ENCODE measurements at places on chromosomes 3 and 15.

DNA sequence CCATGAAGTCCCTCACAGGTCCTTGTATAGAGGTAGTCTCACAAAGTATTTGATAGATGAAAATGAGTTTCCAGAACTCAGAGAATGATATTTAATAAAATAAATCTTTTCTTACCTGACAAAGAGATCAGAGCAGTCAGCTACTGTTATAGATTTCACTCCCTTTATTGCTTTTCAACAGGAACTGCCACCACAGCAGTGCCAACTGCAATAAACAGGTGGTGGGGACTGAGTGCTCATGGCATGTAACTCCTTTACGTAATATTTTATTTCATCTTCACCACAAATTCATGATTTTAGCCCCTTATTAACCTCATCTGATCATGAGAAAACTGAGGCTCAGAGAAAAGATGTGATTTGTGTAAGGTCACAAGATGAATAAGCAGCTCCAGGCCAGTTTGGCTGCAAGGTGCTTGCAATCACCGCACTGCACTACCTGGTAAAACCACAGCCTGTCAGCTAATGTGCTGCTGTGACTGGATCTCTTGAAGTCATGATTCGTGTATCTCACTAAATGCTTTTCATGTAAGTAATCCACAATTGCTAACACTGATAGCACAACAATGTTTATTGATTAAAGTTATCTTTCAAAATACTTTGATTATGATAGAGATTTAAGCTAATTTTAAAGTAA, 78.8 kb downstream of the WNT5A start:
- DNase-seq, result no peak

GRCh38 chr3:188853856-188854771, 317.7 kb upstream of the TPRG1 start:
- DNase-seq, result no peak

GRCh38 chr3:52528586-52529375, 4.9 kb downstream of the NT5DC2 start:
- no peak for DNase-seq

DNA sequence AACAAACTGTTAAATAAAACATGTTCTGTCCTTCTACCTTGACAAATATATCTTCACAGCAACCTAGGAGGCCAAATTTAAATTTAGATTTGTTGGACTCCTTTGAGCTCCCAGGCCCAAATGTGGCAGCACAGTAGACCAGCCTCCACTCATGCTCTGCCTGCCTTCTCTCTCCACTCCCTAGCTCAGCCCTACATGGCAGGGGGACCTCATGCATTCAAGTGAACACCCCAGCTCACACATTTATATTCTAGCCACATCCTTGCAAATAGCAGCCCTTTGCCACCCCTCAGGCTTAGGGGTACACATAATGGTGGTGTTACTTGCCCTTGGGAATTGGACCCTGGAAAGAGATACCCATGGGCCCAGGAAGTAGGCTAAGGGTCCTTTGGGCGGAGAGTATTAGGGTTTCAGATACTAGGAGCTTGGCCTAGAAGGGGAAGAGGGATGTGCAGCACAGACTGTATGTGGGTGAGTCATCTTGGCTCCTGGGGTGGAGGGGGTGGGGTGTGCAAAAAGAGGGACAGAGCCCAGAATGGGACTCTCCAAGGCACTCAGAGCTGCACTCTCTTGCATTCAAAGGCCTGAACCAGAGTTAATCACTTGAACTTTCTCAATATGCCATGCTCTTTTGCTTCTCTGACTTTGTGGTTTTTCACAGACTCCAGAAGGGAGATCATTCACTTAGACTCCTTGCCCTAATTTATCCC, 268.4 kb upstream of the ROPN1 start:
- DNase-seq, result no peak

DNA sequence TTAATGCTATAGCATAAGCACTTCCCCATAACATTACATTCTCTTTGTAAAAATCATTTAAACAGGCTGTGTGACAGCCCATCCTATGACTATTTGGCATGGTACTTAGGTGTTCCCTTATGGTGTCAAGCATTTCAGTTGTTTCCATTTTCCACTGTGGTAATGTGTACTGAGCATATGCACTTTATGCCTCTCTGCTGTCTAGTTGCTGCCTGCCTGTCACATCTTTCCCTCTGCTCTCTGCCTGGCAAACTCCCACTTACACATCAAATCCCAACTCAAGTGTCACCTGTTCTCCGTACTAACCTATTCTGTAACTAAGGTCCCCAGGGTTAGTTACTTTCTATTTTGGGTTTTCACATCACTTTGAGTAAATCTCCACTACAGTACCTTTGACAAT, 84.4 kb upstream of the STRIT1 start:
- no peak for DNase-seq

DNA sequence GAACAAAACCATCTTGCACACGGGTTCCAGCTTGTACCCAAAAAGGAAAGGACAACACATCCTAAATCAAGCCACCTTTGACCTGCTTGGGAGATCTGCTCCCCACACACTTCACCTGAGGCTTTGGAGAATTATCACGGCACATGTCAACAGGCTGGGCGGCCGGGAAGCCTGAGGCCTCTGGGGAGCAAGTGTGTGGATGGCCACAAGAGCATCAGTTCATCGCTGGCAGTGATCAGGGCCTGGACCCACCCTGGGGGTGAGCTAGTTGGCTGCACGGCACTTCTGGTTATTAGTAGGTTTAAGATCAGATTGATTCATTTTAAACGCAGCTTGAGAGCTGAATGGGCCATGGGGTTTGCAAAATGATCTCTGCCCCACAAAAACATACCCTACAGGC, 108.5 kb downstream of the CHSY1 start:
- DNase-seq, result no peak

- DNase-seq, result no peak
Measured at GRCh38 chr3:177565981-177566380, 368.7 kb upstream of the TBL1XR1 start.

- no peak for DNase-seq
Measured at GRCh38 chr3:39122813-39123212, 15.3 kb downstream of the TTC21A start.

- DNase-seq, result no peak
Measured at GRCh38 chr3:61136191-61136590, 115.1 kb downstream of the FHIT start.

- DNase-seq, result no peak
Measured at GRCh38 chr3:73774645-73775044, 149.9 kb upstream of the PDZRN3 start.

DNA sequence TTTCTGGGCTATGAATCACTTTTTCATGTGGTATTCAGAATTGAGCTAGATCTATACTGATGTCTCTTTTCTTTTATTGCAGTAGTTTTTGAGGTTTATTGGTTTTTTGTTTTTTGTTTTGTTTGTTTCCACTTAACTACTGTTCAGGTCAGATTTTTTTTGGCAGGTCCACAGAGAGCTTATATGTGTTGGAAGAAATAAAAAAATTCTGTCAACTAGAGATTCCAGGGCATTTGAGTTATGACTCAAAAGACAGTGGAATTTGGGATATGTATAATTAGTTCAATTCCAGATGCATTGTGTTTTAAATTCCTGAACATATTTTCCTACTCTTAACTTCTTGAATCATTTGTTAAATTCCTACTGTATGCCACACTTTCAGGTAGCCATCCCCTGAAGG, 727.2 kb downstream of the SI start:
- DNase-seq, result no peak

DNA sequence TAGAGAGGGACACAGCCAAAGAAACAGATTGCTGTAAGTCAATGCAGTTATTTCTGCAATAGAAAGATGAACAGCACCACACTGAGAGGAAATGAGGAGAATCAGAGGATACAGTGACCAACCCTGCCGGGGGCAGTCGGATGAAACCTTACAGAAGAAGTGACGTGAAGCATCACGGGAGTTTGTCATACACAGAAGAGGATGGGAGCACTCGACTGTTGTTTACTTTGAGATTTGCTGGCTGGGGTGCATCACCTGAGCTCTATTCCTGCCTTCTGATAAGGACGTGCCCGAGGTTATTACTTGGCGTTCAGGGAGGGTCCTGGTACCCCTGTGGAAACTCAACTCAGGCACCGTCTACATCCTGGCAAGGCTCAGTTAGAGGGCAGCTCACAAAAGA, 45.4 kb downstream of the MAGEF1 start:
- no peak for DNase-seq

- no peak for DNase-seq
Measured at GRCh38 chr3:11928381-11928780, 75.8 kb upstream of the SYN2 start.

DNA sequence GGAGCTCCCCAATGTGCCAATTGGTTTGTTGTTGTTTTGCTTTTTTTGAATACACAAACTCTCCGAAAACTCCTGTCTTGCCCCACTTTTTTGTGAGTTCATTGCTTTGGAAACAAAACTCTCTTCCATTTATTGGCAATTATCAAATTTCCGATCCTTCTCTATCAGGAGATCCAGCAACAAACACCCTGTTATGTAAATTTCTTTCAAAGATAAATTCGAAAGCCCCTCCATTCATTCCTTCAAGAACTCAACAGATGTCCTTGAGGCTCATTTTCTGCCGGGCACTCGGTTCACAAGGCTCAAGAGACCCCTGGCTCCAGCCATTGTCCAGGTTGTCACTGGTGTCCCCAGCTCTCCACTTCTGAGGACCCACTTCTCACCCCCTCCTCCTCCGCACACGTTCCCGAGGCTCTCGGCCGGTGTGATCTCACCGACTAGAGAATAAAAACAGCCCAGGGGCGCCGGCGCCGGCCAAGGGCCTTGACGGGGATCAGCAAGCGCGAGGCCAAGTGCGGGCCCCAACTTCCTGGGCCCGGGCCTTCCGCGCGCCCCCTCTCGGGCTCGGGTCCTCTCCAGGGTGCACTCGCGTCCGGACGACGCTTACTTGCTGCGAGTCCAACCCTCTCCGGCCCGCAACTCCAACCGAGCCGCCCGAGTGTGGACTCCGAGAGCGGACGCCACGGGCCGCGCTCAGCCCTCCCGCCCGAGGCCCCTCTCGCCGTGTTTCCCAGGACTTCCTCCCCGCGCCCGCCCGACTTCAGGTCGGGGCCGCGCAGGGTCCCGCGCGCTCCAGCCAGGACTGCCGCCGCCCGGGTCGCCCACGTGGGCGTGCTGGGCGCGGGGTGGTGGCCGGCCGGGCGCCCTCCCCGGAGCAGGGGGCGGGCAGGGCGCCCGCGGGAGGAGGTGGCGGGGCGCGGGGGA, 533 bp upstream of the SMAD3 start:
- no peak for DNase-seq

- DNase-seq, result no peak
Measured at GRCh38 chr3:11913316-11913715, 66.6 kb upstream of the TAMM41 start.

DNA sequence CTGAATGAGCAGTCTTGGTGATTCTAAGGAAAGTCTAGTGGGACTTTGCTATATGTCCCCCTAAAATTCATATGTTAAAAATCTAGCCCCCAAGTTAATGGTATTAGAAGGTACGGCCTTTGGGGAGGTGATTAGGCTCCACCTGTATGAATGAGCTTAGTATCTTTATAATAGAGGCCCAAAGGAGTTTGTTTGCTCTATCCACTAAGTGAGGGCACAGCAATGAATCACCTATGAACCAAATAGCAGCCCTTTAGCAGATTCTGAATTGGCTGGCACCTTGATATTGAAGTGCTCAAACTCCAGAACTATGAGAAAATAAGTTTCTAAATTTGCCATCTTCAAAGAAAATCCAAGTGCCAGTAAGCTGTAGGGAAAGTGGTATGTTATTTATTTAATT, 187.9 kb downstream of the SUCNR1 start:
- no peak for DNase-seq

GRCh38 chr15:58755956-58756355, 6.4 kb upstream of the ADAM10 start:
- no peak for DNase-seq

DNA sequence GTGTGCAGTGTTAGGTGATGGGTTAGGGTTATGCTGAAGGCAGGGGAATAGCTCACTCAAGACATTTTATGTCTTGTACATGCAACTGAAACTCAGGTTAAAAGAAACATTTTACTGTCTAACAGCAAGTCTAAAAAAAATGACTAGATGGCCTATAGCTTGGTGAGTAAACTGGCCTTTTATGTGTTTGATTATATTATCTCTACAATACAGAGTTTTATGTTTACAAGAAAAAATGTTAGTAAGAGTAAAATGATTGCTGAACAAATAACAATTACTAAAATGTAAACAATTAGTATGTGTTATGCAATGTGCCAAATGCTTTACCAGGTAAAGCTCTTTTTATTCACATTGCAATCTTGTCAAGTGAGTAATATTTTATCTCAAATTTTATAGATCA, 1039.6 kb downstream of the ROBO2 start:
- DNase-seq, result no peak

- DNase-seq, result no peak
Measured at GRCh38 chr3:141426404-141427034, 58.2 kb downstream of the ZBTB38 start.

DNA sequence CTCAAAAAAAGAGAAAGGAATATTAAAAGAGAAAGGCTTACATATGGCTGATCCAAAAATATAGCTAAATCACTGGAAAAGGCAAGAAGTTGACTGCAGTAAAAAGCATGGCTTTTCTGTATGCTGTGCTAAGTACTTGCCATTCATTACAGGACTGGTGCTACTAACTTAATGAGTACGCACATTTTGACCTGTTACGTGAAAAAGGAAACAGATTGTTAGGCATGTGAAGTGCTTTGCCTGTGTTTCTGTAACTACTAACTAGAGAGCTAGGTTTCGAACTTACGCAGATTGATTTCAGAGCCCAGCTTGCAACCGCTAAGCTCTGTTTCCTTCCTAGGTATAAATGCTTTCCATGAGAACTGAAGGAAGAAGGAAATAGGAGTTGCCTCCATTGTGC, 2.8 kb downstream of the TRNT1 start:
- no peak for DNase-seq

DNA sequence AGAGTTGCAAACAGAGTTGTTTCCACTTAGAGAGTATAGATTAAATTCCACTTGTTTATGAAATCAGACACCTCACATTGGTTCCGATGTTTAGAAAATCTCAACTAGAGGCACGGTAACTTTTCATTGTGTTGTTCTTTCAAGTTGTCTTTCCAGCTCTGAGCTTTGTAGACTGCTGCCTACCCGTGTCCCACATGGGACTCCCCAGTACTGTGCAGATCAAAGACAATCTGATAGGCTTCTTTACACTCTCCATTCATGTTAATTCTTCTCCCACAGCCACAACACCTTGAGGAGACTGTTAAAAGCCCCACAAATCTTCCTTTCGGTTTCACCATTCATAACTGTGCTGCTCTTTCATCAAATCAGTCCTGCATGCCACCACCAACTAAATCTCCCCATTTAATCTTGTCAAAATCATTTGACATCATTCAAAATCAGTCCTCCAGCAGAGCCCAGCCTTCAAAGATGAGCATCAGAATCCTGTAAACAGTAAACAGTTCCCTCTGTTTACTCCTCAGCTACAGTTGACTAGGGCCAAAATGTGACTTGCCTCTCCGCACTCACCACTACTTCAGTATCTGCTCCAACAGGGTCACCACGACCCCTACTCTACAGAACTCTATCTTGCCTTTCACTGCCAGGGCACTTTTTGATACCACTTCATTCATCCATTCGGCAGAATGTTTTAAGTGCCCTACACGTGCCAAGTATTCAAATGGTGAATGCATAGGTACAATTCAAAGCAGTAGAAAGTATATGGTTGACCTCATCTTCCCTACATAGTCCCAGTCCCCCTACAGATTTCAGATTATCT, 8.3 kb downstream of the ANXA2 start:
- DNase-seq, result no peak

GRCh38 chr3:128320551-128321340, 145.9 kb downstream of the DNAJB8 start:
- DNase-seq, result no peak

GRCh38 chr3:147428326-147428725, 19.2 kb downstream of the ZIC1 start:
- no peak for DNase-seq

- DNase-seq, result no peak
Measured at GRCh38 chr3:195078891-195079440, 192.0 kb downstream of the XXYLT1 start.

- DNase-seq, result no peak
Measured at GRCh38 chr15:32767236-32767635, 49.4 kb downstream of the GREM1 start.

Data from activated CD4-positive, CD25-positive, alpha-beta regulatory T cell treated with anti-CD3 and anti-CD28 coated beads, Interleukin-2, amount 50 U/mL, for 16 hours (primary cell).